ENCODE measurements at places on chromosomes 16 and 17. TPM values are rescaled to one million over a fixed set of nuclear protein-coding genes. Genes with fewer than 3 reads are reported as not detected.

GRCh38 chr16:49967012-49967559 lies 57.9 kb upstream of the CNEP1R1 start:
- no peak overlapping the region for H3K4me3 ChIP-seq
- no peak for DNase-seq
- H3K36me3 ChIP-seq = no peaks in the 10 kb centered on the region
- no peaks in the 10 kb centered on the region for H3K4me1 ChIP-seq

DNA sequence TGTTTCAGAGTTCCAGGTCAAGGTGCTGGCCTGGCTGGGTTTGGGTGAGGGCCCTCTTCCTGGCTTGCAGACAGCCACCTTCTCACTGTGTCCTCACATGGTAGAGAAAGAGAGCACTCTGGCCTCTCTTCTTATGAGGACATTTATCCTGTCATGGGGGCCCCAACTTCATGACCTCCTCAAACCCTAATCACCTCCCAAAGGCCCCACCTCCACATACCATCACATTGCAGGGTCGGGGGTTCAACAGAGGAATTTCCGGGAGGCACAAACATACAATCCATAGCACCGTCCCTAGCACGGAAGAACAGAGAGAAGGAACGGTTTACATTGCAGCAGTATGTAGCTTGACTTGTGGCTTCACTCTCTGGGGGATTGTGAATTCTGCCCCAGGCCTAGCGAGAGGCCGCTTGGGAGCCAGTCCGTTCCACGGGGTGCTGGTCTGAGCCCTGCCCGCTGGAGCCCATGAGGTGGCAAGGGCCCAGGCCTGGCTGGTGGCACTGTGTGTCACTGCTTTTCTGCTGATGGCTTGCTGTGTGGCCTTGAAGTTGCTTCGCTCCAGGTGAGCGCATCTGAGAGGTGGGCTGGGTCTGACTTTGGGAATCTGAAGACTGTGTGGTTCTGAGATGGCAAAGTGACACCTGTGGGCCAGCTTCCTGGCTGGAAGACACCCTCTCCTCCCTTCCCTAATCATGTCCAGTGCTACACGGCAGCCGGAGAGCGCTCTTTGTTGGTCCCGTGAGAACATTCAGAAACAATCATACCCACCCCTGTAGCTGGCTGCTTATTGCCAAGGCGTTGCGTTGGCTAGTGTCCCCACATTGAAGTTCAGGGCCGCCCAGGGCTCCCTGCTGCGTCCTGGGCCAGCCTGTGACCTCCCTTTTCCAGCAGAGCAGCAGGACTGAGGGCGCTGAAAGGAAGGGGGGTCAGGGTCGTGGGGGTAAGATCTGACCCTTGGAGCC lies 98.3 kb downstream of the CMIP start:
- no peaks in the 10 kb centered on the region for H3K27me3 ChIP-seq
- H3K4me3 ChIP-seq = no peak overlapping the region
- H3K4me1 ChIP-seq = peaks cover 3% of the 10 kb centered on the region
- DNase-seq = no peak

GRCh38 chr16:261031-261691 lies 14.6 kb downstream of the RGS11 start:
- H3K36me3 ChIP-seq = peaks cover 53% of the 10 kb centered on the region
- no peak overlapping the region for H3K27ac ChIP-seq
- no peaks in the 10 kb centered on the region for H3K4me1 ChIP-seq
- H3K27me3 ChIP-seq = no peaks in the 10 kb centered on the region
- H3K4me3 ChIP-seq = no peak overlapping the region

ZDHHC1 gene
- total RNA-seq = 3.0 TPM

GRCh38 chr16:54203384-54203783 lies 83.2 kb downstream of the IRX3 start:
- no peak overlapping the region for H3K27ac ChIP-seq
- no peaks in the 10 kb centered on the region for H3K27me3 ChIP-seq
- no peaks in the 10 kb centered on the region for H3K36me3 ChIP-seq
- H3K4me3 ChIP-seq = no peak overlapping the region

DNA sequence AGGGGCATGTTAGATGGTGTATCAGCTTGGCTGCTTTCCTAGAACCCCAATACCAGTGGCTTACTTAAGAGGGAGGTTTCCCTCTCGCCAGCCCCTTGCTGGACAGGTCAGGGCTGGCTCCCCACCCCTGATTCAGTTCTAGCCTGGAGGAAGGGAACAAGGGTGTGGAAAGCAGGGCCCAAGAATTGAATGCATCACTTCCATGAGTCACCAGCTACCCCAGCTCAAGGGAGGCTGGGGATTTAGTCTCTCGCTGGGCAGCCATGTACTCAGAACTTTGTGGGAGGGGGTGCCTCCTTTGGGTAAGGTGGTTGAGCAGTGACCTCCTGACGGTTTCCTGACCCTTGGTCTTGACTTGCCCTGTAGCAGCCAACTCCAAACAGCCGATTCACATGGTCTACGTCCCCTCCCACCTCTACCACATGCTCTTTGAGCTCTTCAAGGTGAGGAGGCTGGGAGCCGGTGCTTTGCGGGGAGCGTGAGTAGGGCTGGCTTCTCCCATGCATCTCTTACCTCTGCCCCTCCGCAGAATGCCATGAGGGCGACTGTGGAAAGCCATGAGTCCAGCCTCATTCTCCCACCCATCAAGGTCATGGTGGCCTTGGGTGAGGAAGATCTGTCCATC lies 12.8 kb downstream of the PDK2 start:
- H3K4me3 ChIP-seq = no peak overlapping the region
- DNase-seq = no peak
- no peak overlapping the region for H3K27ac ChIP-seq

VTN gene
- 0.13 TPM for total RNA-seq

DNA sequence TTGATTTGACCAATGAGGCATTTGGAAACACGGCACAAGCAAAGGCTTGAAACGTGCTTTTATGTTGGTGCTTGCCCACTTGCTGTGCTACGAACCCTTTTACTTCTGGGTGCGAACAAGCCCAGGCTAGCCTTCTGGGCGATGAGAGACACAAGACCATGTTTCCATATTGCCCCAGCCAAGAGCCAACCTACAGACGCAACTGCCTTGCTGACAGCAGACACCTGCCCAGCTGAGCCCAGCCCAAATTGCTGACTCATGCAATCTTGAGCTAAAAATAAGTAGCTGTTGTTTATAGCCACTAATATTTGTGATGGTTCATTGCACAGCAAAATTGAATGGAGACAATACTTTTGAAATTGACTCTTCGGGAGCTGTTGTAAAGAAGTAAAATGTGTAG lies 464.5 kb downstream of the WWOX start:
- H3K27ac ChIP-seq = no peak overlapping the region
- no peaks in the 10 kb centered on the region for H3K36me3 ChIP-seq
- no peaks in the 10 kb centered on the region for H3K27me3 ChIP-seq

- H3K4me3 ChIP-seq = no peak overlapping the region
- peaks cover 64% of the 10 kb centered on the region for H3K36me3 ChIP-seq
- no peaks in the 10 kb centered on the region for H3K4me1 ChIP-seq
- no peak overlapping the region for H3K27ac ChIP-seq
Measured at GRCh38 chr17:19935169-19935568, 42.5 kb downstream of the AKAP10 start.

CIBAR2 gene
- total RNA-seq = not detected

DNA sequence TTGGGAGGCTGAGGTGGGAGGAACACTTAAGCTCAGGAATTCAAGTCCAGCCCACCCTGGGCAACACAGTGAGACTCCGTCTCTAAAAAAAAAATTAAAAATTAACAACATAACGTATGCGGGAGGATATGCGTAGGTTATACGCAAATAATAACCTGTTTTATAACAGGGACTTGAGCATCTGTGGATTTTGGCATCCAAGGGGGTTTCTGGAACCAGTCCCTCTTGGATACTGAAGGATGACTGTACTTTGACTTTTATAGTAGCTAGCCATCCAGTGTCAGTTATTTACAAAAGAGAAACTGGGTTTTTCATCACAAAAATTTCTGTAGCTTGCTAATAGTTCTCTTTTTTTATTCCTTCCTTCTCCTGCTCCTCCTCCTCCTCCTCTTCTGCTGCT lies 64.5 kb downstream of the TNRC6C start:
- no peak overlapping the region for H3K27ac ChIP-seq
- no peaks in the 10 kb centered on the region for H3K4me1 ChIP-seq
- H3K36me3 ChIP-seq = no peaks in the 10 kb centered on the region
- no peaks in the 10 kb centered on the region for H3K27me3 ChIP-seq
- H3K4me3 ChIP-seq = no peak overlapping the region

SLC12A3 gene
- not detected for total RNA-seq

CACNA1H gene
- 43.3 TPM for total RNA-seq

ERI2 gene
- 24.6 TPM for total RNA-seq

DNA sequence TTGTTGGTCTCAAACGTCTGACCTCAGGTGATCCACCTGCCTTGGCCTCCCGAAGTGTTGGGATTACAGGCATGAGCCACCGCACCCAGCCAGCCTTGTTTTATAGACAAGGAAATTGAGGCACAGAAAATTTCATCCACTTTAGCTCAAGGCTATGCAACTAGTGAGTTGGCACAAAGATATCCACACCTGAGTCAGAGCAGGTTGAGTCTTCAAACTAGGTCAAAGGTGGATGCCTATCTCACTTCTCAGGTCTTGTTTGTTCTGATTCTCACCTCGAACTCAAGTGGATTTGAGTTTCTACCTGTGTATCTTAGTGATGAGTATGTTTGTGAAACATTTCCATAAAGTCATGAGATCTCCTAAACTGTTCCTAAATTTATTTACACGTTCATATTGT lies 35.6 kb upstream of the GAS7 start:
- no peaks in the 10 kb centered on the region for H3K27me3 ChIP-seq

METTL22 gene
- 48.9 TPM for total RNA-seq

All from H9 (cell line).